ENCODE measurements at places on chromosomes 16 and 17.

GRCh38 chr17:66595893-66596292 lies 239.0 kb upstream of the CACNG5 start:
- DNase-seq: no peak

- DNase-seq: no peak
These were observed 29.8 kb upstream of the EIF1 start for GRCh38 chr17:41658846-41659245.

DNA sequence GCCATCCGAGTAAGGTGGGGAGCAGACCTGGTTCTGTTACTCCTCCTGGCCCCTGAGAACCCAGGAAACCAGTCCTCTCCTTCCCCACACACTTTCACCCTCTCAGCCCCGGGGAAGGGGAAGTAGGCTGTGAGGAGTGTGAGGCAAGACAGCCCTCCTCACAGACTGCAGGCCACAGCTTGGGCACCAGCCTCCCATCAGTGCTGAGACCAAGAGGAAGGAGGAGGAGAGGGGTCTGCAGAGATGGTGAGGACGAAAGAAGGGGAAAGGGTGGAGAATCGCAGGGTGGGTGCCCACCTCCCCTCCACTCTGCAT lies 7.0 kb downstream of the G6PC3 start:
- DNase-seq: no peak

DNA sequence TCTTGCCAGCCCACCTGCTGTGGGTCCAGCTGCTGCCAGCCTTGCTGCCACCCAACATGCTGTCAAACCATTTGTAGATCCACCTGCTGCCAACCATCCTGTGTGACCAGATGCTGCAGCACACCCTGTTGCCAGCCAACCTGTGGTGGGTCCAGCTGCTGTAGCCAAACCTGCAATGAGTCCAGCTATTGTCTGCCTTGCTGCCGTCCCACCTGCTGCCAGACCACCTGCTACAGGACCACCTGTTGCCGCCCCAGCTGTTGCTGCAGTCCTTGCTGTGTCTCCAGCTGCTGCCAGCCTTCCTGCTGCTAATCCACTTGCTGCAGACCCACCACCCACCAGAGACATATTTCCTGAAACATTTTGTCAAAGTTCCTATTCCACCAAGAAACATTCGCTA lies 641 bp downstream of the KRTAP9-1 start:
- DNase-seq: no peak

GRCh38 chr17:78111727-78112517 lies 16.6 kb downstream of the TMC6 start:
- DNase-seq: no peak

- DNase-seq: no peak
These were observed 1.4 kb downstream of the NXPH3 start for GRCh38 chr17:49576917-49577649.

GRCh38 chr17:73940511-73940910 lies 263.0 kb upstream of the RPL38 start:
- DNase-seq: no peak

DNA sequence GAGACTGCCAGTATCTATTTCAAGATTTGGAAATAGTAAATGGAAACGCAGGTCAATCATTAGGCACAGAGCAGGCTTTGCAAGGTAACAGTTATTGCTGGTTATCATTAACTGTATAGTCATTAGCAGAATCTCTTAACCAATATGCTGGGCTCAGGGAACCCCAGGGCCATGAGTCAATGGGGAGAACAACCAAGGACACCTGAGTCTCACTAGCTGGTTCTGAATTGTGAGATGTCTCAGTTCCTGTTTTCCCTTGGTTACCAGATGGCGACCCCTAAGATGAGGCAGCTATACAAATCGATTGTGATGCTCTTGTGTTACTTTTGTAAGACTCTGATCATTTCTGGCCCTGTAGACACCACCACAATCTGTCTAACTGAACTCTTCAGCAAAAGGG lies 385.3 kb downstream of the HAPSTR1 start:
- DNase-seq: no peak
